ENCODE measurements at places on chromosomes 7 and 10.
A peak's percentile ranks its signal among the peaks of the same experiment; 100 is the strongest.

DNA sequence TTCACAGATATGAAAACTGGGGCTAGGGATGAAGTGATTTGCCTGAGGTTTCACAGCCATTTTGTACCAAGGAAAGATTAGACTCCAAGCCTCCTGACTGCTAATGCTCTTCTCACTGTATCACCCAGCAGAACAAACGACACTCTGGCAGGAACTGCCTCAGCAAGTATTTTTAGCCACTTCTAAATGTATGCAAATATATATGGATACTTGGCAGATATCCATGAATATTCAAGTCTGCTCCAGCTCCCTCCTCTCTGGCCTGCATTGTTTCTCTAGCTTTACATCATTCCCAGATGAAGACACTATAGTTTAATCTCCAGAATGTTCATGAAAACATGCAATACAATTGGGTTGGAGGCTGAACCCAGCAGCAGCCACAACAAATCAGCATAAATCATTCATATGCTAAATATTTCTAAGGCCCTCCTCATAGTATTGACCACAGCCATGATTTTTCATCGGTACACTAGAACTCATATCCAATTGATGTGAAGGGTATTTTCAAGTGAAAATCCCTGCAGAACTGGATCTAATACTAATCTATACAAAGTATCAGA is 65.5 kb downstream of the HPSE2 start:
- no peak for DNase-seq

DNA sequence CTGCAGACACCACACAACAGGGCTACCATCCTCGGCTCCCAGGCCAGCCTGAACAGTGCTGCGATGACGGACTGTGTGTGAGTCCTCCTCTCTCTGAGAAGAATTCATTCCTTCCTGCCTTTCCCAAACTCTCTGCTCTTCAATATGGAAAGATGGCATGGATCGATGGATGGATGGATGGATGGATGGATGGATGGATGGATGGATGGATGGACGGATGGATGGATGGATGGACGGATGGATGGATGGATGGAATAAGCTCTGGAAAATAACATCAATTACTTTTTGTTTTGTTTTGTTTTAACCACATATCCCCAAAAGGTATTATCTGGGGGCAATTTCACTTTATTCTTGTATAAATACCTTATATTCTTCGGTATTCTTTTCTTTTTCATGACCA is 151.9 kb downstream of the AKR1D1 start:
- DNase-seq, result no peak

DNA sequence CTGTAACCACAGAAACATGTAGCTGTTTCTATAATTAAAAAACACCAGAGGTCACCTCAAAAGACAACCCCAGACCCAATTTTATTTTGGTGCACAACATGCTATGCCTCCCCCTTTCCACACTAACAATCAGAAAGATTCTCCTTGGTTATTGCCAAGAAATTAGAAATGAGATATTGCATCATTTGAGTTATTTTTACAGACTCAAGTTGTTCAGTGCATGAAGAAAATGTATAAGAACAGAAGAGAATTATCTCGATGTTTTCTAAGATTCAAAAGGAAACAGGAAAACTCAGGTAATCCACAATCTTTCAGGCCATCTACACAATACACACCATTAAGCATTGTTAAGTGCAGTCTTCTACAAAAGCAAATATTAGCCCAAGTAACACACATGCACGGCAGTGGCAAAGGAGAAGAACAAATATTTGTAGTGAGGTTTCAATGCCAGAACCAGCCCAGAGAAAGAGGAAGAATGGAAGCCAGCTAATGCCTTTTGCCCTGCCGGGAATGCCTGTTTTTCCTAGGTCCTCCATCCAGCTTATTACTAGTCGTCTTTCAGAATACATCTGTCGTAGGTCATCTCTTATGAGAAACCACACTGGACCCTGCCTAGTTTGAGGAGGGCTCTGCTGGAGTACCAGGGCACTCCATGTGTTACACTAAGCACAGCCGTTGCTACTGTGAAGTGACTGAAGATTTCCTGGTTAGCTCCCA is 67.6 kb upstream of the C1GALT1 start:
- peak; percentile 97 for DNase-seq

DNA sequence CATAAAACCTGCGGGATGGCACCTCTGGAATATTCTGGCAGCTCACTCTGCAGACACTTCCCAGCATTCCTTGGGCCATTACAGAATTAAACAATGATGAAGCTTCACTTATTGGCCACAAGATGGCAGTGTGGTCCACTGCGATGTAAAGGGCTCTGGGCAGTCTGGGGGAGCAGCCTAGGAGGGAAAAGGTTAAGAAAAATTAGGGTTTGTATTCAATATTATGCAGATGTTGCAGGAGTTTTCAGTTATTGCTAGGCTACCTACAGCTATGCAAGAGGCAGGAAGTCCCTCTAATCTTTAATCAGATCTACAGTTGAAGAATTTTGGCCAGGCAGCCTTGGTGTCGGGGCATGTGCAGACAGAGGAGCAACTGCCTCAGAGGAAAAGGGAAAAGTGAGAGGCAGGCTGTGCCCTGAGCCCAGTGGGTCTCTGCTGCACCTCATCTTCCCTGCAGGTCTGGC is 233.2 kb upstream of the PRSS1 start:
- peak; percentile 2 for DNase-seq

DNA sequence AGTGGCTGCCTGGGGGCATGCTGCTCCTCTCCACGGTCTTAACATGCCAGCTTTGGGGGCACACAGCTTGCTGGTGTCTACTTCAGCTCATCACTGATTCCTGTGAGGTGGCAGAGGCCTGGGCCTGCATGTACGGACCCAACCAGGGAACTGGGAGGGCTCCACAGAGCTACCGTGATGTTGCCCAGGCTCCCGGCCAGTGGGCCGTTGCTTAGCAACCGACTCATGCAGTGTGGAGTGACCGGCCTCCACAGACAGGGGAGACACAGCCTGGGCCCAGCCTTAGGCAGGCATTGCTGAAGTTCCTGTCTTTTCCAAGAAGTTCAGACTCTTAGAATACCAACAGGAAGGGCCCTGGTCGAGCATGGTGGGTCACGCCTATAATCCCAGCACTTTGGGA is 25.8 kb upstream of the SH2B2 start:
- DNase-seq, result no peak

DNA sequence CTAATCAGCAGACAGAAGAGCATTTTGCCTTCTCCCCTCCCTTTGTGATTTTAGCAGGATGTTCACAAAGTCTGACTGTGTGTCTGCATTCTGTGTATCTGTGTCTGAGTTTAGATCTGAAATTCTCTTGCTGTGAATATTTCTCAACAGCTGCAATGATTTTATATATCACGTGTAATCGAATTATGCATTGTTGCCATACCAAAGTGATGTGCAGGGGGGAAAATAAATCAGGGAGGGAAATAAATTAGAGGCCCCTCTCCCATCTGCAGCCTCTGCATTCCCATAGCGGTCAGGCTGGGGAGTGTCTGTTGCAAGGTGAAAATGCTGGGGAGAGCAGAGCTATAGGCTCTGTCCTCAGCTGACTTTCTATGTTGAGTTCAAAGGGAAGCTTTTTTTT is 209.0 kb downstream of the LRMDA start:
- no peak for DNase-seq

DNA sequence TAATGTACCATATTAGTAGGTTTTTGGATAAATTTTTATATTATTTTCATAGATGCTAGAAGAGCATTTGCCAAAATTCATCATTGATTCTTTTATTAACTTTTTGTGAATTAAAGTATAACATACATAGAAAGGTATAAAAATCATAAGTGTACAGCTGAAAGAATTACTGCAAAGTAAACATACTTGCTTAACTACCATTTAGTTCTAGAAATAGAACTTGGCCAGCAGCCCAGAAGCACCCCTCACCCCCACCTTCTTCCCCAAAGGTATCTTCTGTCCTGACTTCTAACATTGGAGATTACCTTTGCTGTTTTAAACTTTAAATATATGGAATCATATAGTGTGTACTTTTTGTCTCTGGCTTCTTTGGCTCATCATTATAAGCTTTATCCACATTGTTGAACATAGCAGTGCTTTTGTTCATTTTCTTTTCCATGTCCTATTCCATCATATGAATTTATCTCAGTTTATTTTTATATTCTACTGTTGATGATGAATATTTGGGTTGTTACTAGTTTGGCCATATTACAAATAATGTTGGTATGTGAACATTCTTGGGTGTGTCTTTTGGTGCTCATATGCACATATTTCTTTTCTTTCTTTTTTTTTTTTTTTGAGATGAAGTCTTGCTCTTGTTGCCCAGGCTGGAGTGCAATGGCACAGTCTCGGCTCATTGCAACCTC is 142.8 kb downstream of the ADK start:
- DNase-seq, result peak; percentile 67

DNA sequence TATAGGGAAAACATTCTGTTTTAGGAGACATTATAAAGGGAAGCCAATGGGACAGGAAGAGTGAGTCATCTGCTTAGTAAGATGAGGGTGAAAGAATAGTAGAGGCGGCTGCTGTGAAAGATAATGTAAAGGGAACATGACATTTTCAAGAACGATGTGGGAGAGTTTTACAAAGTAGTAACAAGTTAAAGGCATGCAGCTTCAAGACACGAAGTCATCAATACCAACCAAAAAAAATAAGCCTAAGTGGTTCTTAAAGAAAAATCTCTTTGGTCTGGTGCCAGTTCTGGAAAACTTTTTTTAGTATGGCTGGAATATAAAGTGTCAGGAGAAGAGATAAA is 6.1 kb downstream of the GSTO1 start:
- no peak for DNase-seq

Data from DMS153 (cell line).